Cardiac muscle cell (in vitro differentiated cells and primary cell): ENCODE measurements at places on chromosomes 4 and X. TPM values are rescaled to one million over a fixed set of nuclear protein-coding genes. Genes with fewer than 3 reads are reported as not detected.

DNA sequence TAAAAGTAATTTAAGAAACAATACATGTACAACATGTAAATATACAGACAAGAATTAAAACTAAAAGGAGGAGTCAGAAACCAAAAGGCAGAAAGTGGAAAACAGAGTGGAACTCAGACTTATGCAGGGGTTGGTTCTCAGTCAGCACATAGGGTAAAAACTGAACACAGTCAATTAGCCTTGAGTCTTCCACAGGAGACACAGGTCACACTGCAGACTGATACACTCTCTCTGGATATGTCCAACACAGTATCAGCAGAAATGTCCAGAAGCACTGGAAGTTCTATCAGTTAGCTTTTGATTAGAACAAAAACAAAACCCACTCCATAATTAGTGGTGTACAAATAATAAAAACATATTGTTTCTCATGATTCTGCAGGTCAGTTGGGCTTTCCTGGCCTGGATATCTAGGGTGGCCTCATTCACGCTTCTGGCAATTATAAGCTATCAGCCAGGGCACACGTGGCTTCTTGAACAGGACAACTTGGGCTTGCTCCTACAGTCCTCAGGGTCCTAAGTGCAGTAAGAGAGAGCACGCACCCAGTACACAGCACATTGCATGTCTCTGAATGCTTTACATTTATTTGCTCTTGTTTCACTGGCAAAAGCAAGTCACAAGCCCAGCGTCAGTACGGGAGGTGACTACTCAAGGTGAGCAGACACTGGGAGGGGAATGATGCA is 21.6 kb downstream of the TEC start:
- no peak for DNase-seq

- no peak for DNase-seq
Observed at GRCh38 chr4:163269166-163269565, 63.2 kb downstream of the NPY1R start.

GRCh38 chrX:15050395-15050794 is 177.2 kb downstream of the MOSPD2 start:
- DNase-seq = no peak

- DNase-seq = no peak
Observed at GRCh38 chr4:172390331-172390730, 577.1 kb downstream of the GALNTL6 start.

GRCh38 chr4:27791640-27792039 is 931.0 kb downstream of the STIM2 start:
- DNase-seq = no peak

GRCh38 chrX:126265116-126265515 is 99.0 kb upstream of the DCAF12L2 start:
- no peak for DNase-seq

DNA sequence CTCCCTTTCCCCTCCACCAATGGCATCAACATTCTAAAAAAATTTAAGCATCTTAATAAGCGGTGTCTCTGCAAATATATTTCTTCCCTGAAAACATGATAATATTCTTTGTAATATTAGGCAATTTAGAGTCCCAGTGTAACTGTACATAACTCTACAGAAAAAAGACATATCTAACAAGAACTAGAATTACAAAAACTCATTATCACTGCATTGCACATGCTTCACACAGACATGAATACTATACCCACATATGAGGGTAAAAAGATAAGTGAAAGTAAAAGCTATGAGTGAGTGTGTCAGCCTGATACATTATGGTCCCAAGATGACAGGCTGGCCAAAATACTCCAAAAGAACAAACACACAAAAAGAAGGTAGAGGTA is 2.4 kb upstream of the FGB start:
- DNase-seq = no peak

DNA sequence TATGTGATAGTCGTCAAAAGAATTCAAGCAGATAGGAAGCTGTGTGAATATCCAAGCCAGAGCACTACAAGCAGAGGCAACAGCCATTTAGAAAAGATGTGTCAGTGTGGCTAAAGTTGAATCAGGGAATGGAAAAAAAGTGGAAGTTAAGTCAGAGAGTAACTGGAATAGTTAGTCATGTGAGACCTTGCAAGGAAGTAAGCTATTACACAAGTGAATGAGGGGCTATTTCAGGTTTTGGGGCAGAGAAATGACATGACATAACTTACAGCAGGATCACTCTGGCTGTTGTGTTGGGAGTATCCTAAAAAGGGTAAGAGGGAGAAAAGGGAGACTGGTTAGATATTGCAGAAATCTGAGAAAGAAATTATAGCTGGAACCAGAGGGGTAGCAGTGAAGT is 236.6 kb upstream of the PCDH18 start:
- DNase-seq = no peak

DNA sequence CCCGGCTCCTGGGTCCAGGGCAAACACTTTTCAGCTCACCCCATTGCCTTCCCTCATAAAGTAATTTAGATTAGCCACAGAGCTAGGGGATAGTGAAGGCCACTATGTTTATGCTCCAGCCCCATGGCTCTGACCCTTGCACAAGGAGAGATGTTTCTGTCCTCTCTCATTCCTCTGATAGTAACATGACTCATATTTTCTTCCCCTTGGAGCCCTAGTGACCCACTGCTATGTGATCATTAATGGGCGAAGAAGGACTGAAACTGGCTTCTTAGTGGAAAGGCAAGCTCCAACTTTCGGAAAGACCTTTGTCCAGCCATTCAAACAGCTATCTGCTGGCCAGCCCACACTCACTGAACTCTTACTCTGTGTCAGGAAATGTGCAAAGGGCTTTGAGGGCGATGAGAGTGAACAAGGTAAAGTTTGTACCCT is 12.3 kb downstream of the CLDN2 start:
- DNase-seq = peak; percentile 54

GRCh38 chrX:13828392-13828791 is 11.5 kb upstream of the GPM6B start:
- DNase-seq = no peak

- DNase-seq = no peak
Observed at GRCh38 chrX:38050806-38051205, 44.5 kb downstream of the SYTL5 start.

- DNase-seq = peak; percentile 62
Observed at GRCh38 chr4:42483426-42484379, 86.4 kb downstream of the SHISA3 start.

The CLIC2 gene
- 2.4 TPM in 1 of 2 replicates, not detected in the other for polyA plus RNA-seq

The AKAP4 gene
- polyA plus RNA-seq = not detected in 2 replicates

The CXCL8 gene
- polyA plus RNA-seq = not detected in 2 replicates

The XKRX gene
- polyA plus RNA-seq = 0.89 and 1.1 TPM in 2 replicates

The SLITRK2 gene
- not detected in 2 replicates for polyA plus RNA-seq

The GCNA gene
- polyA plus RNA-seq = 0.38 and 1.4 TPM in 2 replicates

The ACOX3 gene
- polyA plus RNA-seq = 19.1 and 31.0 TPM in 2 replicates

The TSPAN7 gene
- 41.4 and 50.9 TPM in 2 replicates for polyA plus RNA-seq

The ADH4 gene
- polyA plus RNA-seq = 0.42 TPM in 1 of 2 replicates, not detected in the other

The RTL5 gene
- polyA plus RNA-seq = 8.3 and 10.4 TPM in 2 replicates

The SLC6A14 gene
- polyA plus RNA-seq = not detected in 2 replicates
